Kidney epithelial cell (primary cell): ENCODE measurements at places on chromosomes 3 and 15. TPM values are rescaled to one million over a fixed set of nuclear protein-coding genes. Genes with fewer than 3 reads are reported as not detected.

DNA sequence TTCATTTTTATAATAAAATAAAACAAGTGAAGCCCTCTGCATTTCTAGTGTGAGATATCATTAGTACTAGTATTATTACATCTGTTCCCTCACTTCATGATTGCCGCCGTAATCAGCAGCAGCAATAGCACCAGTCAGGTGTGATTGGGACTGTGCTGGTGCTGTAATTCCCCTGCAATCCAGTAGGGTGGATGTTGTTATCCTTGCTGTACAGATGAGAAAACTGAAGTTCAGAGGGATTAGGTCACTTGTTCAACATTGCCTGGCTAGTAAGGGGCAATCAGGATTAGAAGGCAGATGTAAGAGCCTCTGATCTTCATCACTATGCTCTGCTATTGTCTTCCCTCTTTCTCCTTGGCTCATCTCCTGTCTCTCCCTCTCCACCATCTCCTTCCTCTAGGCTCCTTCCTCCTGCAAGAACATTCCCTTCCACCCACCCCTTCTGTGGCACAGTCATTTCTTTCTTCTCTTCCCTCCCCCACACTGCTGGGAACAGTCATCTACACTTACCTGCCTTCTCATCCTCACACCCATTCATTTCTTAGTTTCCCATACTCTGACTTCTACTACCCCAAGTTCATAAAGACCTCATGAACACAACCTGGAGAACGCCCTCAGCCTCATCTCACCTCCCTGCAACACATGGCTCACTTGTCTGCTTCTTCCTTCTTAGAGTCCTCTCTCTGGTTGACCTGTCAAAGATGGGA is 29.7 kb downstream of the CRYGS start:
- DNase-seq, result no peak

DNA sequence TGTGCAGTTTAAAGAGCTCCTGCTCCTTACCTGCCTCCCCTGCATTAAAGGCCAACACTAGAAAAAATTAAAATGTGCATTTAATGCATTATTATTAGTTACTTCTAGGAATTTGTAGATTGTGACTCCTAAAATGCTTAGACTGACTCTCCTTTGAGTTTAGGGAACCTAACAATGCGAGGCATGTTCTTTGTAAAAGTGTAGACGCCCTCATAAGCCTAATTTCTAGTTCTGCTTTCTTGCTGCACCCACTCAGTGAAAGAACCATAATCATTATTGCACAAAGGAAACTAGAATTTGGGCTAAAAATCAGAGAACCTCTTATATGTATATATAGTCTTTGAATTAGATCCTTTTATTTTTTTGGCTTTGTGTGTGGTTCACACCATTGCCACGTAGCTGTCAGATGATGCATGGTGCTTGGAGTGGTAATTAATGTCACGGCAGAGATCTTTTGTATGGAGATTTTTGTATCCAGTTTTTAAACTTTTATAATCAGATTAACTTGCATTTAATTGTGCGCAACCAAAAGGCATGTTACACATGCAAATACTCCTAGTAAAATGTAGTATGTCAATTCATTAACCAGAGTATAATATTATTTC is 710 bp downstream of the ABHD10 start:
- DNase-seq, result no peak

DNA sequence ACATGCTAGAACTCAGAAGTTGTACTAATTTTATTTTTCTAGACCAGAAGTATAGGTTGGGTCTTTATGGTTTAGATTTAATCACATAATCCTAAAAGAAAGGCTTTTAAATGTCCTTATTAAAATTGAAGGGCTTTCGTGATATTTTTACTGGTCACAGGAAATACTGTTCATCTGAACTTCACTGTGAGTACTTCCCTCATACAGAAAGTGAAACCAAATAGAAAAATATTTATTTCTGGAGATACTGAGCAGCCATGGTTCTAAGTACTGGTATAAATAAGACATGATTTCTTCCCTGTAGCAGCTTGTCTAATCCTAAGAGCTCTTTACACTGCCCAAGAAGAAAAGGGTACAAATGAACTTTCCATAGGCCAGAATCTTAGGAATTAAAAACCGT is 2.0 kb downstream of the SNRK start:
- DNase-seq, result no peak

- no peak for DNase-seq
Observed at GRCh38 chr3:72102112-72102616, 317.2 kb upstream of the PROK2 start.

DNA sequence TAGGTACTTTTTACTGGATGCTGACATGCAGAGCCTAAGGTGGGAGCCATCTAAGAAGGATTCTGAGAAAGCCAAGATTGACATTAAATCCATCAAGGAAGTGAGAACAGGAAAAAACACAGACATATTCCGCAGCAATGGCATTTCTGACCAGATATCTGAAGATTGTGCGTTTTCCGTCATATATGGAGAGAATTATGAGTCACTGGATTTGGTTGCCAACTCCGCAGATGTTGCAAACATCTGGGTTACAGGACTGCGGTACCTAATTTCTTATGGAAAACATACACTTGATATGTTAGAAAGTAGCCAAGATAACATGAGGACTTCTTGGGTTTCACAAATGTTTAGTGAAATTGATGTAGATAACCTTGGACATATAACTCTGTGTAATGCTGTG is 125.1 kb downstream of the PLCL2 start:
- no peak for DNase-seq

DNA sequence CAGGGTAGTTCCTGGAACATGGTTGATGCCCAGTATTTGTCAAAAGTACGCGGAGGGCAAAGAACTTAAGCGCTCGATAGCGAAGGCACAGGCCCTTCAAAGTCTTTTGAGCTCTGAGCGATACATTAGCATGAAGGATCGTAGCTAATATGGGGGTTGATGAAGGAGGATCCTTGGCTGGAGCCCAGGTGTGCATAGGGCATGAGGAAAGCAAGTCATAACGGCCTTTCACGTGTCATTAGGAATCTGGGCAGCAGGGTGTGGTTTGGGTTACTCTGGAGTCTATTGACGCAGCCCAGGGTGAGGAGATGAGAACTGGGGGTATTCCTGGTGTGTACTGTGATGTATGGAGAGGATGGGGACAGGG is 31.7 kb downstream of the SPINK8 start:
- no peak for DNase-seq

GRCh38 chr15:43920815-43921214 is 94.0 kb downstream of the WDR76 start:
- no peak for DNase-seq

- no peak for DNase-seq
Observed at GRCh38 chr3:14391033-14391432, 11.4 kb upstream of the SLC6A6 start.

GRCh38 chr3:64901522-64901885 is 213.7 kb upstream of the ADAMTS9 start:
- no peak for DNase-seq

- no peak for DNase-seq
Observed at GRCh38 chr3:17187589-17188184, 302.9 kb downstream of the PLCL2 start.

GRCh38 chr3:126424039-126424717 is 29.5 kb downstream of the CFAP100 start:
- DNase-seq, result no peak

CFAP91 gene
- total RNA-seq, result 3.3 and 7.1 TPM in 2 replicates

SLCO2A1 gene
- total RNA-seq, result 2.5 and 3.6 TPM in 2 replicates

POLR2M gene
- 40.1 and 49.1 TPM in 2 replicates for total RNA-seq

UROC1 gene
- total RNA-seq, result not detected in 2 replicates

CEMIP gene
- total RNA-seq, result under 0.01 and 0.07 TPM in 2 replicates

CCDC71 gene
- 41.2 and 46.6 TPM in 2 replicates for total RNA-seq
